ENCODE measurements at places on chromosomes 5 and 9.

- no peak for DNase-seq
Measured at GRCh38 chr9:138083873-138084272, 206.3 kb downstream of the CACNA1B start.

DNA sequence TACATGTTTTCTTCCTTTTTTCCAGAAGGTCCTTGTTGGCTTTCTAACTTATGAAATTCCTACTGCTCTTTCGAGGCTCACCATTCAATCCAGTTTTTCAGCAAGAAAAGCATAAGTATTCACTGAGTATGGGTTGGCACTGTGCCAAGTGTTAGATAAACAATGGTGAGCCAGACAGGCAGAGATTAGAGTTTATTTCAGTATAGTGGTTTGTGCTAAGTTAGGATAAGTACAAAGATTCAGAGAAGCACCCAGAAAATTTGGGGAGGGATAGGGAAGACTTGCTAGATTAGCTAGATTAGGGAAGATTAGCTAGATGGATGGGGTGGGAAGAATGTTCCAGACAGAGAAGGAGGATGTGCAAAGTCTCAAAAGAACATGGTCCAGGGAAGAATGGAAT, 122.9 kb downstream of the OXCT1 start:
- DNase-seq, result no peak

DNA sequence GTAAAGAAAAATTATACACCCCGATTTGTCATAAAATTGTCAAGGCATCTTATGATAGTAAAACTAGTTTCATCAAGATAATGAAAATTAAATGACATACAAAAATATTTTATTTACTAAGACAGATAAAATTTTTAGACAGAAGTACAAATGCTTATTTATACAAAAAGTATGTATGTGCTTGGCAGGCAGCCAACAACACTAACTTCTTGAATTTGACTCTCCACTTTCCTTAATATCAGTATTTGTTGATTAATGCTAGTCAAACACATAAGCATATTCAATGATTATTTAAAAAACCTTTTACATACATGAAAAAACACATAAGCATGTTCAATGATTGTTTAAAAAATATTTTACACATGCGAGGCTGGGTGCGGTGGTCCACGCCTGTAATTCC, 1079.9 kb upstream of the CDH6 start:
- no peak for DNase-seq

DNA sequence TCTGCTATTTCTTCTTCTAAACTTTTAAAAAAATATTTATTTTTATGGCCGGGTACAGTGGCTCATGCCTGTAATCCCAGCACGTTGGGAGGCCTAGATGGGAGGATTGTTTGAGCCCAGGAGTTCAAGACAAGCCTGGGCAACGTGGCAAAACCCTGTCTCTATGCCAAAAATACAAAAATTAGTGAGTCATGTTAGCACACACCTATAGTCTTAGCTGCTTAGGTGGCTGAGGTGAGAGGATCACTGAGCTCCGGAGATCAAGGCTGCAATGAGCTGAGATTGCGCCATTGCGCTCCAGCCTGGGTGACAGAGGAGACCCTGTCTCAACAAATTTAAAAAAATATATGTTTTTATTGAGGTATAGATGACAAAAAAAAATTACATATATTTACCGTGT, 5.6 kb downstream of the AP3S1 start:
- no peak for DNase-seq

DNA sequence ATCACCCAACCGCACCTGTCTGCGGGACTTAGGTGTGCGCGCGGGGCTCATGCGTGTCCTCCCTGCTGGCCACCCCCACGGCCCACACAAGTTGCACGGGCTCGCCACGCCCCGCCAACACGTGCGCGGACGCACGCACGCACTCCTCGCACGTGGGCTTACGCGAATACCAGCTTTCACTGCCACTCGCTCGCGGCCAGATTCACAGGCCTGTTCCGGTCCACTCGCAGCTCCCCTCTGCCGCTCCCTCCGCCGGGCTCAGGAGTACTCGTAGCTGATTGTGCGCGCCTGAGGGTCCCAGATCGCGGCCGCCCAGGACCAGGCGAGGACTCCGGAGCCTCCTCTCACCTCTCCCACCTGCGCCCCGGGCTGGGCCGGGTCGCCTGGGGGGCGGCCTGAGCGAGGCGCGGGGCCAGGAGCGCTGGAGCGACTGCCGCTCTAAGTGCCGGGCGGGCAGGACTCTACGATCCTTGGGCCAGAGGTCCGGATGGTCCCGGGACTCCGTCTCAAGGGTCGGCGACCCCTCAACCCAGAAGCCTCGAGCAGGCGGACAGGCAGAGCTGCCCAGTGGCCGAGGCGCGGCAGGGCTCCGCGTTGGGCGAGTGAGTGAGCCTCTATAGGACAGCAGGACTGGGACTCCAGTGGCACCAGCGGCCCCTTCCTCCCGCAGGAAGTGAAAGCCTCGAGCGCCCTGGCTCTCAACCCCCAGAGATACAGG, 3.4 kb downstream of the PCDHGC5 start:
- DNase-seq, result no peak

All from activated CD8-positive, alpha-beta memory T cell treated with anti-CD3 and anti-CD28 coated beads for 1 hour (primary cell).